ENCODE measurements at places on chromosomes 11 and 22. TPM values are rescaled to one million over a fixed set of nuclear protein-coding genes. Genes with fewer than 3 reads are reported as not detected.

Gene TNNI2
- total RNA-seq: not detected

DNA sequence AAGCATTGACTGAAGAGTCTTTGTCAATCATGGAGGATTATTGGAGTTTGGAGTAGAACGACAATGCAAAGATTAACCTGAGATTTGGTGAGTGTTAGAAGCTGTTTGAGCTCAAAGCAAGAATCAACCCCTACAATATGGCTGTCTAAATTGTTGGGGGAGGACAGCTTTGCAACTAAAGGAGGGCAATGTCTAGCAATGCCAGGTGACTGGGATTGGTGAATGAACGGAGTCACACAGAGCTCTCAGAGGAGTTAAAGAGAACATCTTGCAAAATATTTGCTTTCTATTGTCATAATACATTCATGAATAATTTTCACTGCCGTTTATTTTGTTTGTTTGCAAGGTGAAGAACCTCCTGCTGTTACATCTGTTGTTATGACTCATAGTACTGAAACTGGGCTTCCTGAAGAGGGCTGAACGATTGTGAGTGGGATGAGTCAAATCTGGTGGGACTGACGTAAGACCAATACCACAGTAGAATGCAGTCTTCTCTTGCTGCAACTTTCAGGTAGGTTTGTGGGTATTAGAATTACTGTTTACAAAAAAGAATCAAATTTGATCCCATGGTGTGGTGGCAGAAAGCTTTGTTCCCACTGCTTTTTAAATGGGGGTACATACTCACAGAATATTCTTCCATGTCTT lies 281.9 kb downstream of the CADM1 start:
- no peaks in the 10 kb centered on the region for H3K36me3 ChIP-seq
- H3K27me3 ChIP-seq: no peaks in the 10 kb centered on the region
- DNase-seq: no peak
- H3K4me1 ChIP-seq: peaks cover 13% of the 10 kb centered on the region
- 0 out of 2 replicates have a peak overlapping the region, but pooled peaks have one; percentile 24 for H3K27ac ChIP-seq

- peaks cover 11% of the 10 kb centered on the region for H3K4me1 ChIP-seq
- no peak overlapping the region for H3K4me3 ChIP-seq
- H3K27ac ChIP-seq: no peak overlapping the region
- no peaks in the 10 kb centered on the region for H3K36me3 ChIP-seq
Measured at GRCh38 chr11:95104856-95105255, 15.2 kb downstream of the ENDOD1 start.

DNA sequence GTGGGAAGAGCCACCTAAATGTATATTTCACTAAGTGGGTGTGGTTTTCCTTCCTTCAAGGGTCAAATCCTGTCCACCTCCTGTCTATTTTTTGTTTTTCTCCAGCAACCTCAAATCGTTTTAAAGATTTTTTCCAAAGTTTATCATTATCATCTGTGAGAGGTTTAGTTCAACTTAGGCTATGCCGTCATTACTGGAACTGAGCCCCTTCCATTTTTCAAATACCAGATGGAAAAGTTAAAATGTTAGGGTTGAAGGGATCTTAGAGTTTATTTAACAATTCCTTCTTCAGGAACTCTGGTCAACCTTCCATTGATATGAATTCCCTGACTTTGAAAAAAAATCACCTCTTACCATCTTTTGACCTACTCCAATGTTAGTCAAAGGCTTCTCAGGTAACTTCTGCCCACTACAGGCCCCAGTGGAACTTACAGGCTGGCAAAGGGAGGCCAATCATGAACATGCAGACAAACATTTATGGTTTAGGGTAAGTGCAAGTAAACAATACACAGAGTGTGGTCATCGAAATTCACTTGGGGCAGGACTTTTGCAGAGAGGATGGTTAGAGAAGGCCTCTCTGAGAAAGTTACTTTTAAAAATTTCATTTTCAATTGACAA lies 45.2 kb downstream of the SYN3 start:
- no peak for DNase-seq
- no peak overlapping the region for H3K4me3 ChIP-seq
- H3K4me1 ChIP-seq: no peaks in the 10 kb centered on the region
- H3K27ac ChIP-seq: no peak overlapping the region
- H3K36me3 ChIP-seq: peaks cover 15% of the 10 kb centered on the region
- H3K27me3 ChIP-seq: no peaks in the 10 kb centered on the region

Gene WNT11
- not detected for total RNA-seq

DNA sequence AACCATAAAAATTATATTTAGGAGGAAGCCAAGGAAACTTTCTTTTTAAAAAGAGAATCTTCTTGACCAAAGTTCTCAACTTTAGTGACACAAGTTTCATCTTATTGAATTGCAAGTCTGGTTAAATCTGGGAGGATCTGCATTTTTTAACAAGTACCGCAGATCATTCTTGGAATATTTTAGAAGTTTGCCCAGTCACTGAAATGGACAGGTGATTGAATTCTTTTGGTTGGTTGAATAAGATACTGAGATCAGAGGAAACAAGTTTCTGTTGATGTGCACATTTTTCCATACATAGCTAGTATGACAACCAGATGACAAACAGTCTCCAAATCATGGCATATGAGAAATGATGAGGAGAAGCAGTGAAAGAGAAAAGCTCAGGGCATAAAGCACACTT lies 50.2 kb downstream of the SLN start:
- no peak overlapping the region for H3K27ac ChIP-seq
- no peaks in the 10 kb centered on the region for H3K27me3 ChIP-seq
- DNase-seq: no peak
- no peaks in the 10 kb centered on the region for H3K36me3 ChIP-seq

Gene CHST1
- 3.8 TPM for total RNA-seq

GRCh38 chr11:2931771-2932738 lies 2.8 kb upstream of the PHLDA2 start:
- no peak overlapping the region for H3K27ac ChIP-seq
- peaks cover 25% of the 10 kb centered on the region for H3K27me3 ChIP-seq
- H3K36me3 ChIP-seq: no peaks in the 10 kb centered on the region
- no peak for DNase-seq

- H3K4me3 ChIP-seq: no peak overlapping the region
- H3K27ac ChIP-seq: no peak overlapping the region
- H3K36me3 ChIP-seq: no peaks in the 10 kb centered on the region
- no peaks in the 10 kb centered on the region for H3K4me1 ChIP-seq
Measured at GRCh38 chr11:69101115-69101791, 52.5 kb downstream of the TPCN2 start.

DNA sequence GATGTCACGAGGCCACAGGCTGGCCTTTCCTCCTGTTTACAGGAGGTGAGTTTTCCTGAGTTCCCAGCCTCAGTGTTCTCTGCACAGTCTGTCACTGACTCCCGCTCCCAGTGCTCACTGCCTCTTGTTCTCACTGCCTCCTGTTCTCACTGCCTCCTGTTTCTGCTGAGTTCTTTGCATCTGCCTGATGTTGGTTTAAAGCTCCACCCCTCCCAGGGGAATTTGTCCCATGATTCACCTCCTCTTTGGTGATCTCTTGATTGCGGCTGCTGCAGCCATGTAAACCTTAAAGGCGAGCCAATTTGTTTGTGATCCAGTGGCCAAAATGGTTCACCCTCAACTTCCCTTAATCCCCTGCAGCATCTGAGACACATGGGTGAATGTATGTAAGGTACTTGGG lies 6.0 kb upstream of the TUBA8 start:
- H3K36me3 ChIP-seq: no peaks in the 10 kb centered on the region
- no peak overlapping the region for H3K27ac ChIP-seq
- H3K4me1 ChIP-seq: no peaks in the 10 kb centered on the region
- H3K4me3 ChIP-seq: no peak overlapping the region
- no peak for DNase-seq

DNA sequence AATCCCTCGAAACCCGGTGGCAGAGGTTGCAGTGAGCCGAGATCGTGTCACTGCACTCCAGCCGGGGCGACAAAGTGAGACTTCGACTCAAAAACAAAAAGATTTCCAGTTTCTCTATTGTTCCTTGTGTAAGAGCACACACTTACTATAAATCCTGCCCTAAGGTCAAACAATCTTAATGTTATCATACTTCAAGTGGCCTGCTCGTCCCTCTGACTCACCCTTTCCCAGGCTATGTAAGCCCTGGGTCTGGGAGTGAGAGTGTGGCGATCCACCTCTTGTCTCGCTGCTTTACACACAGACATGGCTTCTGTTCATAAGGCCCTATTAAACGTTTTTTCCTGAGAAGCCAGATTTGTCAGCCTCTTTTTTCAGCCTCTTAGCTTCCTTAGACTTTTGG lies 24.4 kb upstream of the A4GALT start:
- H3K36me3 ChIP-seq: no peaks in the 10 kb centered on the region
- H3K27me3 ChIP-seq: no peaks in the 10 kb centered on the region
- no peak for DNase-seq
- H3K27ac ChIP-seq: no peak overlapping the region

- no peak for DNase-seq
- no peak overlapping the region for H3K4me3 ChIP-seq
- no peak overlapping the region for H3K27ac ChIP-seq
Measured at GRCh38 chr22:19904174-19904856, 37.3 kb upstream of the COMT start.

DNA sequence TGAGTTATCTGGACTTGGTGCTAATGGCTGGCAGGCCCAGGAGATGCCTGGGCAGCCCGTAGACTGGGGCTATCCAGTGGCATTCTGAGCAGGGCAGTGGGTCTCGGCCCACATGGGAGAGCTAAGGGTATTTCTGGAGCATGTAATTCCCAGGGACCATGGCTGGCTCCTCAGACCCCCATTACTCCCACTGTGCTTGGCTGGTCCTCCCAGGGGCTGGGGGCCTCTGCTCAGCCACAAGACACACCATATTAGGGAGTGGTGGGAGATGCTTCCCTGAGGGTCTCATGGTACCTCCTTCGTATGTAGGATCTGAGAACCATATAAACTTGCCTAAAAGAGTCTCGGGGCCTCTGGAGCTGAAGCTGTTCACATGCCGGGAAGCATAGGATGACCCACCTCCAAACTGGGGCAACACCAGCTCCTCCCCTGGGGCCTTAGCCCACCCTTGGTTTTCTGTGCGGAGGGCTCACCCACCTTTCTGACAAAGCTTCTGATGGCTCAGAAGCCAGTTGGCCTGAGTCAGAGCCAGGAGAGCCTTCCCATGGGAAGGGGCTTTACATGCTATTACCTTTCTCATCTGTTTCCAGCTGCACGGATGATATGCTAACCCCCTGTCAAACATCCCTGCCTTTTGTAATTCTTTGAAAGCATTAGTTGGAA lies 9.5 kb upstream of the FTH1 start:
- no peak for DNase-seq
- peaks cover 25% of the 10 kb centered on the region for H3K27me3 ChIP-seq
- H3K4me1 ChIP-seq: no peaks in the 10 kb centered on the region
- H3K4me3 ChIP-seq: no peak overlapping the region
- no peak overlapping the region for H3K27ac ChIP-seq
- no peaks in the 10 kb centered on the region for H3K36me3 ChIP-seq

Gene GLB1L2
- 7.9 TPM for total RNA-seq

DNA sequence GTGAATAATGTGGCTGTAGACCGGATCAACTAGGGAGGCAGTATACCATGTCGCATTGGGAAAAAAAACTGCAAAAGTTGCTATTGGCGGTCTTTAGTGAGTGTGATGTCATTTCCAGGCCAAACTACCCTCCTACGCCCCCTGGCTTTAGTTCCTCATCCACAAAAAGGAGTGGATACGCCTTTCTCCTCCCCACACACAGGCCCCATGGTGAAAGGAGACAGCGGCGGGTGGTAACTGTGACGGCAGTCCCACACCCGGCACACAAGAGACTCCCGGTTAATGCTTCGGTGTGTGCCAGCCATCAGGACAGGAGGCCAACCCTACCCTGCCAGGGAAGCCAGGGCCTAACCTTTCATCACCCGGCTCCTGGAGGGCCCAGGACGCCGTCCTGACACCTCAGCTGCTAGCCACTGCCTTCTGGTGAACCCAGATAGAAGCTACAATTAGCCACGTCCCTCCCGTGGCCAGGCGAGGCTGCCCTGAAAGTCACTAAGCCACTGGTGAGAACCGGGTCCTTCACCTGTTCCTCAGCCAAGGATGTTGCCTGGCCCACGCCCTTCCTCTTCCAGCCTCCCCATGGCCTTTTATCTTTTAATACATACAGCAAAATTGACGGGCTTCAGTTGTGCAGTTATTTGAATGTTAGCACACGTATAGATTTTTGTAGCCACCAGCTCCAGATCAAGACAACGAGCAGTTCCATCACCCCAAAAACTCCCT lies 10.8 kb downstream of the TP53I11 start:
- no peaks in the 10 kb centered on the region for H3K36me3 ChIP-seq
- no peaks in the 10 kb centered on the region for H3K27me3 ChIP-seq
- no peak overlapping the region for H3K4me3 ChIP-seq
- DNase-seq: no peak
- H3K27ac ChIP-seq: no peak overlapping the region

All from H1 (cell line).